ENCODE measurements at places on chromosomes 5 and 9.

GRCh38 chr5:133065471-133065870 lies 13.7 kb downstream of the HSPA4 start:
- ATAC-seq: no peak

DNA sequence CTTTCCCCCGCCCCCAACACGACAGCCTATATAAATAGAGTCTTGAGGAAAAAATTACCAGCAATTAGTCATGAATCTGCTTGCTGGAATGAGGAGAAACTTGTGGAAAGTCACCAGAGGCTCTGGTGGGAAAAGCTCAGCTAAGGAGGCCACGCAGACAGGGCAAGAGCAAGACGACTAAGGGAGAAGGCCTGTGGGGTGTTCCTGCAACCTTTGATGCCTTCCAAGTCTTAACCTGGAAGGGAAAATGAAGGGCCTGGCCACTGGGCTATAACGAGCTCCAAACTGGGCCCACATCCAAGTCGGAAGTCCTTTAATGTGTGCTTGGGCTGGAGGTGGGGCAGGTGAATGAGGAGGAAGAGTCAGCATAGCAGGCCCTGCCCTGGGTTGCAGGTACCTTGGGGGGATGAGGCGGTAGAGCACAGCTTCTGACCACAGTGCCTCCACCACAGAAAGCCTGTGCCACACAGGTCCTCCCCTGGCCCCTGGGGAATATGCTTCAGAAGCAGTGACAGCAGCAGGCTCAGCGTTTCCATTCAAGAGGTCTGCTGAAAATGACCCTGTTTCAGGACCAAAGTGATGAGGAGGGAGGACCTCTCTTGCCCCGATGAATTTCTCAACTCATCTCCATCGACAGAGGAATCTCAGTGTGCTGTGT lies 92.8 kb upstream of the LRRTM2 start:
- ATAC-seq: no peak

- no peak for ATAC-seq
These were observed 38.7 kb downstream of the SLC28A3 start for GRCh38 chr9:84301851-84302250.

DNA sequence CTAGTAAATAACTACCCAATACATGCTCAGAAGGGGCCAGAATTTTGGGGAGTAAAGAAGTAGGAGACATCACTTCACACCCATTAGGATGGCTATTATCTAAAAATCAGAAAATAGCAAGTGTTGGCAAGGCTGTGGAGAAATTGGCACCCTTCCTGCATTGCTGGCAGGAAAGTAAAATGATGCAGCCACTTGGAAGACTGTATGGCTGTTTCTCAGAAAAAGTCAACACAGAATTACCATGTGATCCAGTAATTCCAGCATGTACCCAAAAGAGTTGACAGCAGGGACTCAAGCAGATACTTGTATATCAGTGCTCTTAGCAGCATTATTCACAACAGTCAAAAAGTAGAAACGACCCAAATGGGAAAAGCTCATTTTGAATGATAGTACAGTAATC lies 107.6 kb downstream of the APBA1 start:
- no peak for ATAC-seq

DNA sequence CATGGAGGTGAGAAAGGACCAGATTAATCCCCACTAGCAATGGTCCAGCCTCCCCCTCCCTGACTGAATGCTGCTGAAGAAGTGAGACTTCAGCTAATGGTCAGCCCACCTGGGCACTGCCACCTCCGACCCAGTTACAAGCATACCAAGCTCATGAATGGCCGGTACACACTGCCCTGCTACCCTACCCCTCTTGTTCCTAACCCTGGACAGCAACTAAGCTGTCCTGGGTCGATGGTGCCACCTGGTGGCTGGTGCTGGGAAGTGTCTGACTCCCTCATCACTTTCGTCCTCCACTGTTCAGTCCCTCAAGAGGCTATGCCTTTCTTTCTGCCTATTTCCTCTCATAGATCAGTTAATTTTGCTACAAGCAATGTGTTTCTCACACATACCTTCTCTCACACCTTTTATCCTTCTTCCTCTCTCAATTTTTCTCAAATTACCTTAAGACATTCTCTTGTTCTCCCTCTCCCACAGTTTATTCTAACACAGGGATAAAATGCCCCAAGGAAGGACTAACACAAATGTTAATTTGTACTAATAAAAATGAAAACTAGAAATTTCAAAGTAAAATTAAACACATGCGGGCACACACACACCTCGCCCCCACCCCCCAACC lies 42.4 kb downstream of the PAX5 start:
- ATAC-seq: no peak

GRCh38 chr5:3825531-3826451 lies 230.2 kb downstream of the IRX1 start:
- ATAC-seq: no peak

GRCh38 chr9:69396759-69397158 lies 71.7 kb downstream of the ENTREP1 start:
- no peak for ATAC-seq

GRCh38 chr5:17425385-17426070 lies 72.5 kb upstream of the TAF11L2 start:
- no peak for ATAC-seq

DNA sequence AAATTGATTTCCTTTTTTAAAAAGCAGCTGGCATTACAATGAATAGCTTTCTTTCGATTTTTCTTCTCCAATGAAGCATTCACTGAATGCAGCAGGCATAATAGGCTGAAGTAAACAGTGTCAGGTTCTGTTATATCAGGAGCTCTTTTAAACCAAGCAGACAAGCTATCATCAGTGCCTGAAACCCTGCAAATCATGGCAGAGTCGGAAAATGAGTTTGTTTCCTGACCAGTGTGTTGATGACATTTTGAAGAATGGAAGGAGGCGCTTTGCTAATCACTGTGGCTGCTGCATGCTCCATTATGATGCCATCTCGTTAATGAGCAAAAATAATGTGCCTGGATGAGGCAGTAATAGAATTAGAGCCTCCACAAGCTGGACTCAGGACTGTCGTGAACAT lies 284.5 kb downstream of the ZNF608 start:
- ATAC-seq: no peak

DNA sequence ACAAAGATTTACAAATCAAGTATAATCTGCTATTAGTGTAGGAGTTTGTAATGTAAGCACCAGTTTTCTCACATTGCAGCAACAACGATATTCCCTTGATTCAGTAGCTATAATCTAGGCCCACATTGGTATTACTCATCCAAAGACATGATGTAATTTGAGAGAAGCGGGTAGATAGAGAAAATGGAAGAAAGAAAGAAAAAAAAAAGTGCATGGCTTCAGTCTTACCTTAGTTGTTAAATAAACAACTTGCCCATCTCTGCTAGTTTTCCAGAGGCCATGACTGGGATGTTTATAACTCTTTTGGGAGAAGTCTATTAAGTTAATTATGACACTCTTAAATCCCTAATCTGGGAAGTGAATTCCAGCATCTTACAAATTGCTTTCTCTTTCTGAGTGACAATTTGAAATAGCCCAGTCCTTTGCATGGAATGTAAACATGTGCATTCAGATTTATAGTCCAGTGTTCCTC lies 2.8 kb downstream of the MELK start:
- ATAC-seq: no peak

DNA sequence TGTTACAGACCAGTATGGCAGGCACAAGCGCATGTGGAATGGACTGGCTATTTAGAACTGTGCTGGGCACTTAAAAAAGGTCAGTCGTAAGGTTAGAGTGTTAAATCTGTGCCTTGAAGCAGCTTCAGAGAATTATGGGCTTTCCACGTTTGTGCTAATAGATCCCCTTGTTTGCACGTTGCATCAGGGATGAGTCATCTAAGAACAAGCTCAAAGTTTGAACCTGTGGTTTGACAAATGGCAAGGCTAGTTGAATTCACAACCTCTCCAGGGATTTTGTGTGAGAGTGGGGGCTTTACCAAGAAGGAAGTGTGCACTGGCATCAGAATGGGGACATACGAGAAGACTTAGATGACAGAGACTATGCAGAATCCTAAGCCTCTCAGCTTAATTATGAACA lies 249.6 kb downstream of the IRX1 start:
- no peak for ATAC-seq

DNA sequence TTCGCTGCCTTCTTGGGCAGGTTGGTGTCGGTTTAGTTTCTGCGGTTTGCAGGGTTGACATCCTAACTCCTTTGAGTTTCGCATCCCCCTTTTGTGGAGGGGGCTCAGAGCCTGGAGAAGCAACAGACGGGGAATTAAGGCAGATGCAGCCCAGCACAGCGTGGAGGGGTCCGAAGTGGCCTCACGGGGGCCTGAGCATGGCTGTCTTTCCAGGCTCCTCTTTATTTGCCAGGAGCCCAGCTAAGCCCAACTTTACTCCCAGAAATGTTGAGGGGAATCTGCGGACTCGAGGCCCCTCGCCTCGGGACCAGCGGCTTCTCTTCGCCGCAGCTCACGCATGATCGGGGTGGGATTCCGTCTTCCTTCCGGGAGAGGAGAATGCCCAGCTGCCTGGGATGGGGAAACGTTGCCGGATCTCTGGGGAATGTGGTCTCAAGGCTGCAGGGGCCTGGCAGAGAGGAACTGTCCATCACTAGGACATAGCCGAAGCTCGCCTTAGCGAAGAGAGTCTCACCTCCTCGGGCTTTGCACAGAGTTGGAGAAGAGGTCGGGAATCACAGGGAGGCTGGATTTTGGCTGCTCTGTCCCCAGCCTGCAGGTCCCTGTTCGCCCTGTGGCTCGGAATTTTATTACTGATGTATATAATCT lies 1.3 kb downstream of the RAI14 start:
- no peak for ATAC-seq

DNA sequence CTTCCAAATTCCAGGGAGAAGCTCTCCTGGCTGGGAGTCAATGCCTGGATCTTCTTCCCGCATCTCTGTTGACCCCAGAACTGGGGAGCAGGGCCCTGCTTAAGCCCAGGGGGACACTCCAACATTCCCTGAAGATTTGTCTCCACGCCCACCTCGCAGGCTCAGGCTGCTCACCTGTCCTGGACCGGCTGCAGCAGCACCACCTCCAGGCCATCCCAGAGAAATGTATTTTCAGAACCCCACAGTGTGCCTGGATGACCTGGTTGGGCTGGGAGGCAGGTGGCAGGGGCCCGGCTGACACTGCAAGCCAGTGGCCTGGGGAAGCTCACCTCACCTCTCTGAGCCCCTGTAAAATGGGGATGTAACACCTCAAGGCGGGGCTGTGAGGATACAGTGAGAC lies 27.1 kb upstream of the ZBTB43 start:
- ATAC-seq: no peak

GRCh38 chr5:111408817-111409216 lies 103.5 kb downstream of the STARD4 start:
- no peak for ATAC-seq

DNA sequence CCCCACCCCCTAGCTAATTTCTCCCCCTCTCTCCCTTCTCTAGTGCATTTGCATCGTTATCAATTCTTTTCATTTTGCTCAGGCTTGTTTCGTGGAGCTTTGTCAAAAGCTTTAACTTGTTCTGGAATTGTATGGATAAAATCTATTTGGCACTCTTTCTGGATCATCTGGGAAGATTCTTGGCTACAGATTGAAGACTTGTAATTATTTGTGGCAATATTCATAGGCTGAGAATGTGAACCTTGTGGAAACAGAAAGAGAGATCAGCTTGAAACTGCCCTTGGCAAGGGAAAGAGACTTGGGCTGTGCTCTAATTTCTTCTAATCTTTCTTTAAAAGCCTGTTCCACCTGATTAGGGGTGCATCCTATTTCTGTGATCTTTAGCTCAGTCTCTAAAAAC lies 340.6 kb upstream of the DAB2 start:
- ATAC-seq: no peak

GRCh38 chr9:78393340-78393739 lies 96.4 kb downstream of the PSAT1 start:
- ATAC-seq: no peak

DNA sequence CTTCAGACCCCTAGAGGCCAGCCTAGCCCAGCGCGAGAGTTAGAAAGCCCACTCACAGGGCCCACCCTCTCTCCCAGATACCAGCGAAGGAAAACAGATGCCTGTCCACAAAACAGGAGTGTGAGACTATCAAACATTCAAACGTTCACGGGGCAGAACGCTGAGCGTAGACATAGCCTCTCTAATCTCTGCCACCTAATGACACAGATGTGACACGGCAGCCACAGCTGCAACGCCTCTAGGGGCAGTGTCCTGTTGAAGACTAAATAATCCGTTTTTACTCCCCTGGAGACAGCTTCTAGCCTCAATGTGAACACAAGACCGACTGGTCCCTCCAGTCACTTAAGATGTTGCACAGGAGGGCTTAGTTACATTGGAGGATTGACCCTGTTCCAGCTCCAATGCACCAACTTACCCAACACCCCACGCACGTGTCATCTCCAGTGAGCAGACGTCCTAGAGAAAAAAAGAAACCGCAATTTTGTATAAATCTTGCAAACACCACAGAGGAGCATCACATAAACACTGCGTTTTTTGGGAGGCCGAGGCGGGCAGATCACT lies 14.3 kb downstream of the DIPK1B start:
- ATAC-seq: peak; percentile 34

DNA sequence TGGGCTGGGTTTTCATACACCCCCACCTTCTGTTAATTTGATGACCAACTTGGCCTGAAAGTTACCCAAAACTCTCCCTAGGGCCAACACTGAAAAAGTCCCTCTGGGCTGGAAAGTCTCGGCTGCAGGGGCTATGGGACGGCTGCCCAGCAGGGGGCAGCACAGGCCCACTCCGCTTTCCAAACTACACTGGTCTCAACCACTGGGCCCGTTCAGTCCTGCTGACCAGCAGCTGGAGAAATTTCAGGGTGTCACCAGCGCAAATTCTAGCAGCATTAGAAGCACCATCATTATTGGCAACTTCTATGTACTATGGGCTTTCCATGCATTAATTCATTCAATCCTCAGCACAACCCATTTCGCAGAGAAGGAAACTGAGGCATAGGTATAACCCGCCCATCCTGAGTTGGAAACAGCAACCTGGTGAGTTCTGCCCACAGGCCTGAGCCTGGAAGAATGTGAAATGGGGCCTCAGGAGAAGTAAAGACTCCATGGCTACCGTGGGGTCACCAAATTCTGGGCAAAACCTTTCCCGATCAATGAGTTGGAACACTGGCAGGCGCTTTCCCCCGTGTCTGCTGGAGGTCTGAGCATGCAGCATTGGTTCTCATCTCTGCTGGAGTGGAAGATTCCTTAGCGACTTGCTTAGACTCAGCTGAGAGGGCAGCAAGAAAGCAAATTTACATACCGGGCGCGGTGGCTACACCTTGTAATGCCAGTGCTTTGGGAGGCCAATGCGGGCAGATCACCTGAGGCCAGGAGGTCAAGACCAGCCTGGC lies 9.7 kb downstream of the ORM2 start:
- ATAC-seq: peak; percentile 70

GRCh38 chr9:38022203-38022895 lies 46.7 kb downstream of the SHB start:
- ATAC-seq: no peak

DNA sequence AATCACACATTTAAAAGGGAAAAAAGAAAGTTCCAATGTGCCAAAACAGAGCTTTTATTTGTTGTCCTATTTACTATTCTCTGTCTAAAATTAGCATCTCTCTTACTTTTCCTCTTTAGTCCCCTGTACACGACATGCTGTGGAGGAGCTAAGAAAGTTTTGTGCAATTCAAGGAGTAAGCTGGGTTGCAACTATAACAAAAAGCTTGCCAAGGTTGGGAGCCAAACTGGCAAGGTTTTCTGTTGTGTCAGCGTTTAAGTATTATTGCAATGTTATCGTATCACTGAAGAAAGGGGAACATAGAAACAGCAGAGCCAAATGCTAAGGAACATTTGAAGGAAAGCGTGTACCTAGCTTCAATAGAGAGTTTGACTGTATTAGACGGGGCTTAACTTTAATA lies 680.8 kb downstream of the CETN3 start:
- no peak for ATAC-seq

GRCh38 chr5:56986626-56986947 lies 34.7 kb upstream of the MIER3 start:
- ATAC-seq: no peak

- no peak for ATAC-seq
These were observed 107.3 kb upstream of the ANKRD55 start for GRCh38 chr5:56340196-56340980.
